ENCODE measurements at places on chromosomes 3 and 15.
A peak's percentile ranks its signal among the peaks of the same experiment; 100 is the strongest.

DNA sequence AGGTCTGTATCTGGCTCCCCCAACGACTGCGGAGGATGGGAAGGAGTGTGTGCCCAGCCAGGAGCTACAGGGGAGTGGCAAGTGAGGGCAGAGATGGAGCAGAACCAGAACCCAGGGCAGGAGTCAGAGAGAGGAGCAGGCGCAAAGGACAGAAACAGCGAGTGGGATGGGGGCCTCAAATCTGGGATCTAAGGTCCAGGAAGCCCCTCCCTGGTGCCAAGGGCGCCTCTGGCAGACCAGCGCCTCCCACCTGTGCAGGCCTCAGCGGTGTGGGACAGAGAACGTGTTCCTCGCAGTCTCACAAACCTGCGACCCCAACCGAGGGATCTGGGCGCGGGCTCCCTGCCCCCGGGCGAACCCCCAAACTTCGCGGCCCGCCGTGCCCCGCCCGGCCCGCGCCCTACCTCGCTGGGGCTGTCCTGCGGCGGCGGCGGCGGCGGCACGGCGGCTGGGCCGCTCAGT lies 301 bp downstream of the PCBP4 start:
- DNase-seq, result no peak

- DNase-seq, result no peak
Observed at GRCh38 chr15:55694652-55695150, 48.3 kb downstream of the PRTG start.

DNA sequence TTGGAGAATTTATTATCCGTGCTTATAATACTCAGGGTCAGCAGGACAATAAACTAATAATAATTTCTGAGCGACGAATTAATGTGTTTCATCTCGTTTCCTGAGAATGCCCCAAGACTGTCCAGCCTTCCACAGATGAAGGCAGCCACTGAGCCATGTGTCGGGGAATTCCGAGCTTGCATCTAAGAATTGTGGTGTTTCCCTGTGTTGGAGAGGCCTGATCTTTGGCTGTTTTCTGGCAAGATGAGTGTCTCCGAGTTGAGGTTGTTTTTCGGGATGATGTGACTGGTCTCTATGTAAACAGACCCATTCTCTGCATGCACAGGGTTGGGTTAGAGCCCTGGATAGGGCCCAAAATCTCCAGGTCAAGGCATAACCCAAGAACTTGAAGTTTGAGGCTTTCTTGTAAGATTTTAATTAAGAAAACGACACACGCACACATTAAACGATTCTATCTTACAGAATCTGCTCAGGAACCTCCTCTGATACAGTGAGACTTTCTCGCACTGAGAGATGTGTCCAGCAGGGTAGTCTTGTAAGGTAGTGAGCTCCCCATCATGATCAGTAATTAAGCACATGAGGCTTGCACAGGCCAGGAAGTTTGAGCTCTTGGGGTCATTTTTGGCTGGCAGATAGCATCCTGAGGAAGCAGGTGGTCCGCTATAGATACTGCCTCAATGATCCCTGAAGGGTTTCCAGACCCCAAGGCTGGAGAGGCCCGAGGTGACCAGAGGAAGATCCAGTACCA lies 14.4 kb downstream of the FGD5 start:
- no peak for DNase-seq

DNA sequence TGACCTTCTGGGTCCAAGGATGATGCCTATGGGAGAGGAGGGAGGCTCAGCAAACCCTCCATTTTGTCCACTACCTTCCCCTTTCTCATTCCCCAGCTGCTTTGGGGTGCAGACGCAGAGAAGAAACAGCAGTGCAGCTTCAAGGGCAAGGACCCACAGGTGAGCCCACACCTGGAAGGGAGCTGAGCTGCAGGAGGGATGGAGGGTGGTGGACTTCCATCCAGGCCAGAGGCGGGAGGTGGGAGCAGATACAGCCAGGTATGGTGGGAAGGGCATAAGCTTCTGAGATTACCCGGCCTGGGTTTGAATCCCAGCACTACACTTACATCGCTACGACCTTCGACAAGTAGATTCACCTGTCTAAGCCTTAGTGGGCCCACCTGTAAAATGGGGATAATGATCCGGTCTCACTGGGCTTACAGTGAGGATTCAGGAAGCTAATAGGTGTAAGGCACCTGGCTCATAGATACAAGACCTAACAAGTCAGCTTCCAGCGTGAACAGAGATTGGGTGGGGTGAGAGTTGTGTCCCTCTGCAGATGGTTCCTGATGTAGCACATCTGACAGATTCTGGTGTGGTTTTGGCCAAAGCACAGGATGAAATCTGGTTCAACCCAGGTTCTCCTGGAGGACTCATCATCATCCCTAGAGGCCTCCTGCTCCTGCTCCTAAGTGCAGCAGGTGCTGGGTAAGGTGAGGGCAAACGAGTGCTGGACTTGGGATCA lies 15.9 kb downstream of the CIB1 start:
- no peak for DNase-seq

DNA sequence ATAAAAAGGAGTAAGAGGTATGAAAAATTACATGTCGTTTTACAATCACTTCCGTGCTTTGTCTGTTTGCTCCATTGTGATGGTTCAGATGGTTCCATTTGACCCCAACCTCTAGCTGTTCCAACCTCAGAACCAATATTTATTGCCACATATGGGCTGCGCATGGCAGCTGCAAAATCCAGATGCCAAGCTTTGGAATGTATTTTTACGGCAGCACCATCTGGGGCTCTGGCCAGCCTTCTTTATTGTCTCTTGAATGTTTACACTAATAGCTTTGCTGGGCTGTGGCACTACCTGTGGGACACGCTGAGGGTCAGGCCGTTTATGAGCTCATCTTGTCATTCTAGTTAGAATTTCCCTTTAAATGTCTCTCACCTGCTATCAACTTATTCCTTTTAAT lies 219.8 kb downstream of the ROBO2 start:
- DNase-seq, result no peak

DNA sequence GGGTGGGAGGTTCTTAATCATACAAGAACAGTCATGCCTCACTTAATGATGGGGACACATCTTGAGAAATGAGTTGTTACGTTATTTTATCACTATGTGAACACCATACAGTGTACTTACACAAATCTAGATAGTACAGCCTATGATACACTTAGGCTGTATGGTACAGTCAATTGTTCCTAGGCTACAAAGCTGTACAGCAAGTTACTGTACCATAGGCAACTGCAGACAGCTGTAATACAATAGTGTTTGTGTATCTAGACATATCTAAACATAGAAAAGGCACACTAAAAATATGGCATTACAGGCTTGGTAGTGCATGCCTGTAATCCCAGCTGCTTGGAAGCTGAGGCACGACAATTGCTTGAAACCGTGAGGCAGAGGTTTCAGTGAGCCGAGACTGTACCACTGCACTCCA lies 55.7 kb upstream of the PLXND1 start:
- no peak for DNase-seq

- no peak for DNase-seq
Observed at GRCh38 chr15:45448066-45448915, 69.9 kb upstream of the GATM start.

DNA sequence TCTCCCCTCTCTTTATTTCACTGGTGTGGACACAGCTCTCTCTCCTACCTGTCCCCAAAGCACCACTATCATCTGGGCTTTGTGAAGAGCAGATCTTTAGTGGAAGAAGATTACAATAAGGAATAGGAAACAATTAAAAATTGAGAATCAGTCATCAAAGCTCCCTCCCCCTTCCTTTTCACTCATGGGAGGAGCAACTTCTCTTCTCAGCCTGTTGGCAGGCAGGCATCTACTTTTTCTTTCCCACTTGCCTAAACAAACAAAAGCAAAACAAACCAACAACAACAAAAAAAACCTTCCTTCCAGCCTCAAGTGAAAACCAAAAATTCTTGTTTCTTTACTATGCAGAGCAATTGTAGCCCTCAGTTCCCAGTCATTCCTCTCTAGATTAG lies 125.5 kb upstream of the BHLHE40 start:
- no peak for DNase-seq

GRCh38 chr15:86649277-86649676 lies 569.6 kb downstream of the AGBL1 start:
- DNase-seq, result no peak

- DNase-seq, result peak; percentile 57
Observed at GRCh38 chr15:98647026-98647773, 1.1 kb upstream of the IGF1R start.

DNA sequence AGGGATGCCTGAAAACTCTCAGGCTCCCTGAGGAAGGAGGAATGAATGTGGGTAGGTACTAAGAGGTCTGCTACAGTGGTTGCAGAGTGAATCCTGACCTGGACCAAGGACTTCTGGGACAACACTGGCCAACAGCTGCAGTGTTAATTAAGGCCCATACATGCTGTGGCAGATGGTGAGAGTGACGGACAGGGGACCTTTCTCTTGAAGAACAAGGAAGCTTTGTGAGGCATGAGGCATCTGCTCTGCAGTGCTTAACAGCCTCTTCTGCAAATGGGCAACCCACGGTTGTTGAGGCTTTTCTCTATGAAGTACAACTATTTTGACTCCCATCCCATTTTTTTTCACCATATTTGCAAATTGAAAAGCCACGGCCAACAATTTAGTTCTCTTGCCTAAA lies 26.6 kb upstream of the ACAN start:
- DNase-seq, result no peak

DNA sequence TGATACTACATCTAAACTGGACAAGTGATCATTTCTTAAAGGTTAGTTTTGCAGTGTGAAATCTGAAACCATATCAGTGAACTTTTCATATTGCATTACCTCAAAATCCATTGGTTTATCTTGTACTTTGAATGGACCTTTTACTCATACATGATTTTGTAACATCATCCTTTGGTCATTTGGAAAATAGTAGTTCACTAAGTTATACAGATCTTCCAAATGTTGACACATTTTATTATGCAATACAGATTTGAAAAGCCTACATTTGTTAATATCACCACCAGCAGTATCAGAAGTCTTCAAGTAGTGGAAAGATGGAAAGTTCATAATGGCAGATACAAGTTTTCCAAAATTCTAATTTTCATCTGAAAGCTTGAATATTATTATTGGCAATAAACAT lies 64.0 kb upstream of the CDV3 start:
- no peak for DNase-seq

DNA sequence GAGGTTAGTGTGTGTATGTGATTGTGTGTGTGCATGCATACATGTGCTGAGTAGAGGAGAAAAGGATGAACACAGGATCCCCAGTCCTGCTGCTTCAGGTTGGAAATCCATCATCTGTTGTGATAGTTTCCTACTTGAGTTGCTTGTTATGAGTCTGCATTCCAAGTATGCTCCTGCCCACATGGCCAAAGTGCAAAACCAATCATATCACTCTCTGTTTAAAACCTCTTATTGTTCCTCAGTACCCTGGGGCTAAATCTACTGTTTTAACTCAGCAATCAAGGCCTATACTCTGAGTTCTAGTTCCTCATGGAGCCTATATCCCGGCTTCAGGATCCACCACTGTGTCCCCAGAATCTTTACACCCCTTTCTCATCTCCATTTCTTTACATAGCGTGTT lies 139.9 kb upstream of the TLE3 start:
- no peak for DNase-seq

All from CD4-positive, alpha-beta T cell treated with Interleukin-10 for 1 hour (primary cell).